ENCODE measurements at places on chromosomes 4 and X.

GRCh38 chr4:88357262-88357661, 21.4 kb upstream of the HERC6 start:
- DNase-seq: no peak

GRCh38 chrX:151723156-151723760, 7.4 kb downstream of the FATE1 start:
- DNase-seq: no peak

- DNase-seq: no peak
Observed at GRCh38 chr4:48405924-48406323, 64.6 kb downstream of the SLAIN2 start.

DNA sequence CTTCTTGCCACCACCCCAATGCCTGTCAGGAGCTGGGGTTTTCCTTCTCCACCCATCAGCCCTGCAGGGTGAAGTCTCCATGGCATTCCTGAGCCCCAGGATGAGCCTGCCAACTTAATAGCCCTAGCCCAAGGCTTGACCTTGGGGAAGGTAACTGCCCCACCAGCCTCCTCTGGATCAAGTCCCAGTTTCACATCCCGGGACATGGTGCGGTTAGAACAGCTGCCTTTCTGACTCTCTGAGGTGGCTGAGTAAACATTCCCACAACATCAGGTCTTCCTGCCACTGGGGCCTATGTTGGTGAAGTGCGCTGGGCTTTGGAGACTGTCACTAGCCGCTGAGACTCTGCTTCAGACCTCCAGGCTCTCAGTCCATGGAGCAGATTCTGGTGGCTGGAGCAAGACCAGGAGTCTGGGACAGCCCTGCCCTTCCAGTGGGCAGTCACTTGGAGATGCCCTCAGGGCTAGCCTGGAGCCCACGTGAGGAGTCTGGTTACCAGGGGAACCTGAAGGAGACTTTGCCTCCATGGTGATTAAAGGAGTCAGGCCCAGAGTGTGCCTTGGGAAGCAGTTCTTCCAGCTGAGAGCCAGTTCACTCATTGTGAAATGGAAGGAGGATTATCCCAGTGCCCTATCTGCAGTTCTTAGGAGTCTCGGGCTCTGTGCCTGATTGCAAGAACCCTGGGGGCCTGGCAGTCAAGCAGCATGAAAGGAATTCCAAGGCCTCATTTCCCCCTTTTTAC, 56.8 kb downstream of the SMIM20 start:
- no peak for DNase-seq

- no peak for DNase-seq
Observed at GRCh38 chrX:52139545-52139895, 45.2 kb upstream of the MAGED4 start.

GRCh38 chr4:33722254-33722653, 2522.1 kb downstream of the ARAP2 start:
- no peak for DNase-seq

- DNase-seq: peak; percentile 80
Observed at GRCh38 chr4:184510401-184510800, 36.1 kb upstream of the IRF2 start.

GRCh38 chrX:135572436-135572835, 52.0 kb downstream of the INTS6L start:
- DNase-seq: no peak

GRCh38 chrX:109635146-109635545, 10.2 kb upstream of the KCNE5 start:
- DNase-seq: peak; percentile 14

- no peak for DNase-seq
Observed at GRCh38 chr4:66855956-66856355, 689.3 kb downstream of the CENPC start.

GRCh38 chr4:158859661-158860060, 90.8 kb downstream of the FNIP2 start:
- DNase-seq: no peak

Measured in inflammatory macrophage treated with lipopolysaccharide for 1 hour (primary cell).